Activated CD8-positive, alpha-beta memory T cell treated with anti-CD3 and anti-CD28 coated beads, Interleukin-2, amount 10 ng/mL, durations not matched to agents 7 days and 5 days (primary cell): ENCODE measurements at places on chromosomes 6 and 20.

- DNase-seq, result no peak
Observed at GRCh38 chr20:32988008-32988407, 16.2 kb downstream of the SUN5 start.

- DNase-seq, result peak; percentile 58
Observed at GRCh38 chr20:57594092-57594951, 25.9 kb downstream of the ZBP1 start.

DNA sequence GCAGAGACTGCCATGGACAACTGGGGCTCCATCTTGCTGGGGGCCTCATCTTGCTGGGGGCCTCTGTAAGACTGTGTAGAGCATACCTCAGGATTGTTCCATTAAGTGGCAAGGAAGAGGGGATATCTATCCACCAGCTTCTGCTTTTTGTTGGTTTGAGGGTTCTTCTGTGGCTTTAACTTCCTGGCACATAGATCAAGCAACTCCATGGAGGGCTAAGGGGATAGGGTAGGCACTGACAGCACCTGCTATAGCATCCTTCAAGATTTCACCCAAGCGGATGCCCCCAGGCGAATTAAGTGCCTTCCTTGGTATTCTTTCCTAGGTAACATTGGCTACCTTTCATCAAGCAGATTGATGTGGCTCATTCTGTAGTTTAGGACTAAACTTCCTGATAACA is 3.8 kb upstream of the LRRN4 start:
- no peak for DNase-seq

DNA sequence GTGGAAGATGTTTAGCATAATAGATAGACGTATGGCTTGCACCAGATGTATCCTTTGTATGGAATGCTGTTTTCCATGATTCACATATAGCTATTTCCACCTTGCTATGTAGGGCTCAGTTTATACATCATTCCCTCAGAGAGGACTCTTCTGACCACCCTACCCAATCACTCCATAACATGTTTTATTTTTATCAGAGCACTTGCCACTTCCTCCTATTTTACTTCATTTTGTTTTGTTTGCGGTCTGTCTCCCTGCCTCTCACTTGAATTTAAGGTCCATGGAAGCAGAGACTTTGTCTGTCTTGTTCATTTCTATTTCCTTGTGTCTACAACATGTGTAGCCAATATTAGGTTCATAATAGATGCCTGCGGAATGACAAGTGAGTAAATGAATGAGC is 266.9 kb upstream of the CITED2 start:
- DNase-seq, result no peak

GRCh38 chr20:48282591-48283228 is 497.4 kb upstream of the SULF2 start:
- no peak for DNase-seq

- no peak for DNase-seq
Observed at GRCh38 chr6:144364208-144364720, 79.1 kb downstream of the UTRN start.

- DNase-seq, result no peak
Observed at GRCh38 chr20:46434597-46434996, 28.2 kb upstream of the ELMO2 start.

DNA sequence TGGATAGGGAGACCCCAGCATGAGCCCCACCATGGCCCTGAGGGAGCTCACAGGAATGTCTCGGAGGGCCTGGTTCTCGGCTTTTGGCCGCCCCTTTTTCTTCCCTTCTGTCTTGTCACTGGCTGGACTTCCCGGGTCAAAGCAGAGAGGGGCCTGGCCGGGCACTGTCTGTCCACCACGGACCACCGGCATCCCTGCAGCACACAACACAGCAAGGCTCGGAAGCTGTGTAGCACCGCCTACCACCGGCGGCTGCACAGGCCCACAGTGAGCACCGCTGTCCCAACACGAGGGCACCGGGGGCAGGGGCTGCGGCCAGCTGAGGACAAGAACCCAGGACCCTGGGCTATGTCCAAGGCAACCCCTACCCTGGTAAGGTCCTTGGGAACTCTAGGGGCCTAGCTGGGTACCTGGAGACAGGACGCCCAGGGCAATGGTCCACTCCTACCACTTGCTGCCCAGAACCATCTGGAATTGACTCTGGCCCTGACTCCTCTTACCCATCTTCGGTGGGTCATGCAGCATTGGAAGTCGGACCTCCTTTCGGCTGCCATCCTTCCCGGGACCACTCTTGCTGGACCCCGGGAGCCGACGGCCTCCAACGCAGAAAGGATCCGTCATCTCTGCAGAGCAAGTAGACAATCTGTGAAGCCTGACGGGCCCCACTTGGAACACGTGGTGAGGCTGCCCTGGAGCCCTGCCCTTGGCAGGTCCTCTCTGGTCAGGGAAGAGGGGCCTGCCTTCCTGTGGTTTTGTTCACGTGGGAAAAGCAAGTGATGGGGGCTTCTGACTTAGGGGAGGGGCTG is 2.2 kb downstream of the ZNF512B start:
- no peak for DNase-seq

- no peak for DNase-seq
Observed at GRCh38 chr6:104409913-104410312, 449.8 kb downstream of the HACE1 start.

DNA sequence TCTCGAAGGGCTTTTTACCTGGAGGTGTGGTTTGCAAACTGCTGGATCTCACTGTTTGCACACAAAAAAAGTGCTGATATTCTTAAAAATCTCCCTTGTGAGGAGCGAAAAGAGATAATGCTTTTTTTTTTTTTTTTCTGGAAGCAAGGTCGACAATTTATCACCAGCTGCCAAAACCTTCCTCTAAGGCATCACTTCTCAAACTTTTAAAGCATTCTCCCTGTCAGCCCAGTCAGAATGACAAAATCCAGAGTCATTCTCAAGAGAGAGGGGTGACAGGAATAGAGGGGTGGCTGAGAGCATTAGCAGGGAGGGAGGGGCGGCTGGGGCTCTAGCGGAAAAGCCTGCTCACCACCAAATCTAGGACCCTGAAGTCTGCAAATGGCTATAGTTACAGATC is 137.2 kb upstream of the ARMC2 start:
- no peak for DNase-seq

GRCh38 chr20:13322198-13322597 is 101.1 kb downstream of the ISM1 start:
- DNase-seq, result no peak

DNA sequence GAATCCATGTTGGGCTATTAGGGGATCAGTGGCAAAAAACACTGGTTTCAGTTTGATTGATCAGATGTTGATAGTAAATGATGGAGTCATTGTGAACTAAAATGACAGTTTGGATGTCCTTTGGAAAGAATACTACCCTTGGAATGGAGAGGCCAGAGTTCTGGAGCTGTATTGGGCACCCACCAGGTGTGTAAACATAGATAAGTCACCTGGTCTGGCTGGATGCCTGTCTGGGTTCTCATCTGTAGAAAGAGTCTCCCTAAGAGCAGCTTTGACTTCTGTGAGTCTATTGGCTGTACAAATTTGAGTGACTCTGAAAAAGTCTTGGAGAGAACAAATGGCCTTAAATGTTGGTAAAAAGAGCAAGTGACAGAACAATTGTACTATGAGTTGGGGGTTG is 115.0 kb downstream of the SCP2D1 start:
- DNase-seq, result no peak
